CD14-positive monocyte (primary cell): ENCODE measurements at places on chromosomes 16 and 17. TPM values are rescaled to one million over a fixed set of nuclear protein-coding genes. Genes with fewer than 3 reads are reported as not detected.

DNA sequence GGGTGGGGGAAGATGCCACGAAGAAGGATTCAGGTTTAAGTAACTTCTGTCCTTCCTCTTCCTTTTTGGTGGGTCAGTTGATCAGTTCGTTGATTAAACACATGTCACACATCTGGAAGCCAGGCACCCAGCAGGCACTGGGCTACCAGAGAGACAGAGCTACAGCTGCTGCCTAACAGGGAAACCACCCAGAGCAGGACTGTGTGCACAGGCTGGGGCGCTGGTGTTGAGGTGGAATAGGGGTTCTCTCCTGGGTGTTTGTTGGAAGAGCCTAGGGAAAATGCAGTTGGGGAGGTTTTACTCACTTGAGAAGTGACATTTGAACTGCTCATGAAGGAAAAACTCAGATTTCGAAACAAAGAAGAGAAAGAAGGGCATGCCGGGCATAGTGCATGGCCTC lies 152.4 kb downstream of the IRX5 start:
- no peak for DNase-seq
- no peaks in the 10 kb centered on the region for H3K27me3 ChIP-seq
- no peaks in the 10 kb centered on the region for H3K36me3 ChIP-seq
- no peak overlapping the region for H3K27ac ChIP-seq
- H3K4me3 ChIP-seq = no peak overlapping the region

- H3K4me1 ChIP-seq = no peaks in the 10 kb centered on the region
- no peaks in the 10 kb centered on the region for H3K36me3 ChIP-seq
- no peak overlapping the region for H3K27ac ChIP-seq
- H3K27me3 ChIP-seq = no peaks in the 10 kb centered on the region
Measured at GRCh38 chr16:51880776-51881175, 666.2 kb downstream of the TOX3 start.

DNA sequence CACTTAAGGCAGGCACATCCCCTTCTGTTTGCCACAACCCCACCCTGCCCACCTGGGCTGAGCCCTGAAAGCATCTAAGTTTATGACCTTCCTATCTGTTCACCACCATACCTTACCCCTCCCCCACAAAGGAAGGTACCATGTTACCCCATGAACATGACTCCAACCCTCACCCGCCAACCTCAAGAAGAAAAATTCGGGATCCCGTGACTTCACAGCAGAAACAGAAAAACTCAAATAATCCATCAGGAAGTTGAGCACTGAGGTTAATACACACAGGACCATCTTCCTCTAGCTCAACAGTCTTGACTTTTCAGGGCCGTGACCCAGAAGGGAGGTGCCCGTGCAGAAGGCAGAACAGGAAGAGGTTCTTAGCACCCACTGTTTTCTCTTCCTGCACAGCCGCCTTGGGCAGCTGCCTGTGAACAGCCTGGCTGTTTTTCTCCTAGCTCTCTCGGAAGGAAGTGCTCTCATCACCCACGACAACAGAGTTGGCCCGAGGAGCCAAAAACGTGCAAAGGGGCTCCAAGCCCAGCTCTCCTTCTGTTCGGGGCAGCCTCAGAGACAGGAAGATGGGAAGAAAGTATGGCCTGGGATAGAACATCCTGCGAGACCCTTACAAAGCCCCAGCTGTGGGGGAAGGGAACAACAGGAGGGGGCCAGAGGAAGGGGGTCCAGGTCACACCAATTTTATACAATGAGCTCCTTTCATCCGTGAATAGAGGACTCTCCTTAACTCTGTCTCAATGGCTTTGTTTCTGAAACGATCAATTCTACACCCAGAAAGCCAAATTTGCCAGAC lies 101.1 kb downstream of the XYLT1 start:
- no peak overlapping the region for H3K4me3 ChIP-seq
- no peaks in the 10 kb centered on the region for H3K27me3 ChIP-seq
- DNase-seq = peak; percentile 90
- no peaks in the 10 kb centered on the region for H3K36me3 ChIP-seq
- peak overlapping the region; percentile 88 for H3K27ac ChIP-seq

DNA sequence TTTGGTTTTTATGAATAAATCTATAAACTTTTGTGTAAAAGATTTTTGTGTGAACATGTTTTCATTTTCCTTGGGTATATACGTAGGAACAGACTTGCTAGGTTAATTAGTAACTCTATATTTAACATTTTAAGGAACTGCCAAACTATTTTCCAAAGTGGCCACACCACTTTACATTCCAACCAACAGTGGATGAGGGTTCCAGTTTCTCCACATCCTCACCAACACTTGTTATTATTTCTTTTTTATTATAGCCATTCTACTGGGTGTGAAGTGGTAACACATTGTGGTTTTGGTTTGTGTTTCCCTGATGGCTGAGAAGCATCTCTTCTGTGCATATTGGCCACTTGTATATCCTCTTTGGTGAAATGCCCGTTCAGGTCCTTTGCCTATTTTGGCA lies 20.0 kb downstream of the LYRM9 start:
- no peaks in the 10 kb centered on the region for H3K27me3 ChIP-seq
- H3K36me3 ChIP-seq = no peaks in the 10 kb centered on the region
- no peak for DNase-seq

- DNase-seq = peak; percentile 71
- H3K36me3 ChIP-seq = no peaks in the 10 kb centered on the region
- H3K4me1 ChIP-seq = peaks cover 51% of the 10 kb centered on the region
Measured at GRCh38 chr17:39016193-39017153, 49.3 kb upstream of the FBXO47 start.

- DNase-seq = no peak
- no peaks in the 10 kb centered on the region for H3K36me3 ChIP-seq
- H3K27ac ChIP-seq = no peak overlapping the region
- H3K4me1 ChIP-seq = no peaks in the 10 kb centered on the region
- no peaks in the 10 kb centered on the region for H3K27me3 ChIP-seq
Measured at GRCh38 chr17:71580220-71580619, 540.6 kb upstream of the SOX9 start.

- no peaks in the 10 kb centered on the region for H3K36me3 ChIP-seq
- H3K4me3 ChIP-seq = no peak overlapping the region
- H3K27ac ChIP-seq = no peak overlapping the region
- no peaks in the 10 kb centered on the region for H3K27me3 ChIP-seq
Measured at GRCh38 chr16:10001258-10001775, 180.9 kb downstream of the GRIN2A start.

DNA sequence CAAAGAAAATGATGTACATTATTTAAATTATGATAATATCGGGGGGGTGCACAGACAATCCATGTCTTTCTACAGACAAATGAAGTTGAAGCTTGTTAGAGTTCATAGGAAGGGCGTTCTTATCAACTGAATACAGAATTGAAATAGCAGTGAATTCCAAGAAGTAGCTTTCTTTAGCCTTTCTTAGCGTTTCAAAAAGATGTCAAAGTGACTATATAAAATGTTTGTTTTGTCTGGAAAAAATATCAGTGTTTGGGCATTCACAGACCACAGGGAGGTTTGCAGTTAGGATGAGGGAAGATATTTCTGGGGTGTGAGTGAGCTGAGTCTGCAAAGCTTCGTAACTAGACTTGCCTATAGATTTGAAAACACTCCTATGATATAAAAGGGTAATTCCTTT lies 55.0 kb downstream of the STX8 start:
- DNase-seq = no peak
- H3K4me1 ChIP-seq = no peaks in the 10 kb centered on the region
- no peak overlapping the region for H3K4me3 ChIP-seq
- no peaks in the 10 kb centered on the region for H3K27me3 ChIP-seq

DNA sequence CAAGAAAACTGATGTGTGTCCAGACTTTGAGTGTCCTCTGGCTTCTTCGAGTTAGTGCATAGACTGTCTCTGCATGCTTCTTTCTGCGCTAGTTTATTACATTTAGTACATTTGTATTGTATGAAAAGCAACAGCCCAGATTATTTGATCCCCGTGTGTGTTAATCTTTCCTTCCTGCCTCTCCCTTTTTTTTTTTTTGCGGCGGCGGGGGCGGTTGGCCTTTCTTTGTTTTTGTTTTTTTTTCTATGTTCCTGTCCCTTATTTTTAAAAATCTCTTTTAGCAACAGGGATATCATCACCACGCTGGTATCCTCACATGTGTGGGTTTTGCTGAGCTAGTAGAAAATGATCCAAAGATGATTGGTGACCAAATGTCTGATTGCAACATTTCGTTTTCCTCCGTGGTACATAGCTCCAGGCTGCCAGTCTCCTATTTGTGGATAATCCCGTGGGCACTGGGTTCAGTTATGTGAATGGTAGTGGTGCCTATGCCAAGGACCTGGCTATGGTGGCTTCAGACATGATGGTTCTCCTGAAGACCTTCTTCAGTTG lies 9.4 kb downstream of the SCPEP1 start:
- H3K4me1 ChIP-seq = peaks cover 50% of the 10 kb centered on the region
- H3K4me3 ChIP-seq = no peak overlapping the region
- H3K36me3 ChIP-seq = peaks cover 52% of the 10 kb centered on the region
- no peaks in the 10 kb centered on the region for H3K27me3 ChIP-seq
- no peak for DNase-seq

GRCh38 chr17:29172589-29172988 lies 7.6 kb downstream of the MYO18A start:
- H3K27ac ChIP-seq = no peak overlapping the region
- H3K36me3 ChIP-seq = no peaks in the 10 kb centered on the region

DNA sequence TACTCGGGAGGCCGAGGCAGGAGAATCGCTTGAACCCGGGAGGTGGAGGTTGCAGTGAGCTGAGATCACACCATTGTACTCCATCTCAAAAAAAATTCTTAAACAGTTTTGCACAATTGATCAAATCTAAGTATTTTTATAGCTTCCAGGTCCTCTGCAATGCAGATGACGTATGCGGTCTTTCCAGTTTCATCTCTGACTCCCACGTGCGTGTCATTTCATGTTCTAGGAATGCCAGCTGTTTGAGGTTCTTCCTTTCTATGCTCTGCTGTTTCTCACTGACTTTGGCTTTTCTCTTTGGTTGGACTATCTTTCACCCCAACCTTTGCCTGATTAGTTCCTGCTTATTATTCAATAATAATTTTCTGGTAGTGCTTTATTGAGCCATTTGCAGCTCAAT lies 16.2 kb downstream of the CHP2 start:
- no peaks in the 10 kb centered on the region for H3K4me1 ChIP-seq

DNA sequence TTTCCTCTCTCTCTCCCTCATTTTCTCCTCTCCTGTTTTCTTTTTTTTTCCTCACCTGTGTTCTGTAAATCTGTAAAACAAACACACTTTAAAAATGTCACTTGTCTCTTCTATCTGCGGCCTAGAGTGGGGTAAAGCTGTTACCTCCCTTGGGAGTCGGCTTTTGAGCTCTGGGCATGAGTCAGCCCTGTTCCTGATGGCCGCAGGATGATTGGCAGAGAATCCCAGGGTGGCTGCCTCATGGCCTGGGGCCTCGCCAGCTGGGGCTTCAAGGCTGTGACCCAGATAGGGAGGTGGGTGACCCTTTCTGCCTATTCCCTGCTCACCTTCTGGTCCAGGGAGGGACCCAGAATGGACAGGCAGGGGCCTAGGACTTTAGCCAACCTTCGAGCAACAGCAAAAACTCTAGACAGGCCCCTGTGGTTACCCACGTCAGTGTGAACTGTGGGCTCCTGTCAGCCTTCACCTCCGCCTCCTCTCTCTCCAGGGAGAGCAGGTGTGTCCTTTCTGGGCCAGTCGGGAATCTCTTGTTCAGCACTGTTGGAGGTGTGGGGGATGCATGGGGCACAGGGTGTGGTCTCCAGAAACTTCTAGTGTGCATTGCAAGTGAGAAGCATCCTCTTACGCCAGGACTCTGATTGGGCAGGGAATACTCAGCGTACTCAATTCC lies 87.4 kb downstream of the RAP1GAP2 start:
- H3K4me1 ChIP-seq = no peaks in the 10 kb centered on the region
- DNase-seq = no peak
- H3K27me3 ChIP-seq = no peaks in the 10 kb centered on the region
- H3K27ac ChIP-seq = no peak overlapping the region
- H3K4me3 ChIP-seq = no peak overlapping the region

DNA sequence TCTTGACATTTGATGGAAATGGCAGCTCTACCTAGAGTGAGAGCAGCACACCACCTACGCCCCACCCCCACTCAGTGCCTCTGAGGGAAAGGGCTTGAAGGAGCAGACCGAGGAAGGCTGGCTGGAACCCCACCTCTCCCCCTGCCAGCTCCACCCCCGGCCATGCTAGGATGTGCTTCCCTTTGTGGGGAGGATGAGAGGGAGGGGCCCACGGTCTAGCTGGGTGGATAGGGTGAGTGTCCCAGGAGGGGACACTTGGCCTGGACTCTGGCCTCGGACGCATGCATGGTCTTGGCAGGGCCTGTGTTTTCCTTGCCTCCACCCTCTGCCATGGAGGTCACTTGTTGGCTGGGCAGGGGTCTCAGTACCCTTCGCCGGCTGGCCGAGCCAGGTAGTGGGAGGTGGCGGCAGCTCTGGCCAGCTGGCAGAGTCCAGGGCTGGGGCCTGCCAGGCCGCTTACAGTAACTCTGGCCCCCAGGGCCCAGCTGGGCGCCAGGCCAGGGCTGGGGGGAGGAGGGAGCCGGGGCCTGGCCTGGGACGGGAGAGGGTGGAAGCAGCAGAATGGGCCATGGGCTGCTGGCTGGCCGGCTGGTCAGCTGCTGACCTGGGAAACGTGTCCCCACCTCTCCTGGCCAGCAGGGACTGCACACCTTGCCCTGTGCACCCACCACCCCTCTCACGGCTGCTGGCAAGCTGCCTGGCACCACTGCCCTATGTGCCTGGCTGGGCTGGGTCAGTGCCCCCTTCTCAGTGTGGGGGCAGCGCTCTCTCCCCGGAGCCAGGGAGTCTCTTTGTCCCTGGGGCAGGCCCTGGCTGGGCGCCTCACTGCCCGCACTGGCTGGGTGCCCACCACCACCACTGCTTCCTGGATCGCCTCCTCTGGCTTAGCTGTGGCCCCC lies 23.0 kb downstream of the RARA start:
- peaks cover 16% of the 10 kb centered on the region for H3K36me3 ChIP-seq
- no peaks in the 10 kb centered on the region for H3K27me3 ChIP-seq
- no peak for DNase-seq
- peak overlapping the region; percentile 69 for H3K4me3 ChIP-seq
- H3K27ac ChIP-seq = peak overlapping the region; percentile 100
- H3K4me1 ChIP-seq = peaks cover 100% of the 10 kb centered on the region

The C1QTNF1 gene
- polyA plus RNA-seq = not detected

The COG8 gene
- 24.1 TPM for polyA plus RNA-seq

The KIF2B gene
- polyA plus RNA-seq = not detected

The TMED6 gene
- polyA plus RNA-seq = not detected

The KRT32 gene
- polyA plus RNA-seq = not detected

The CACNG5 gene
- polyA plus RNA-seq = not detected in 2 replicates

The BRIP1 gene
- 0.01 TPM in 1 of 2 replicates, not detected in the other for polyA plus RNA-seq

The GRIN2C gene
- polyA plus RNA-seq = not detected

The NSMCE1 gene
- 17.0 and 19.6 TPM in 2 replicates for polyA plus RNA-seq

The CEP112 gene
- not detected for polyA plus RNA-seq
